ENCODE measurements at places on chromosomes 3 and 15.

DNA sequence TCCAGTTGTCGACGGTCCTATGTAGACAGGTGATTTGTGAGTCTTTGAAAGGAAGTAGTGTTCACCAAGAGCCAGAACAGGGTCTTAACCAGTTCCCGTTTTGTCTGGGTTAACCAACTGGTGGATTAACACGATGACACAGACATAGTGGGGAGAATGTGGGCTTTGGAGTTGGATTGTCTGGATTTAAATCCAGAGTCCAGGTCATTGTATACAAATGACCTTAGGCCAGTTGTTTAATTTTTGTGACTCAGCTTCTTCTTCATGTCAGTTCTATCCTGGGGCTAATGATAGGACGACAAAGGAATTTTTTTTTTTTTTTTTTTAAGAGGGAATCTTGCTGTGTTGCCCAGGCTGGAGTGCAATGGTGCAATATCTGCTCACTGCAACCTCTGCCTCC is 126.7 kb downstream of the LPP start:
- DNase-seq: no peak

- no peak for DNase-seq
These were observed 91.0 kb upstream of the KBTBD8 start for GRCh38 chr3:66907136-66907535.

- DNase-seq: no peak
These were observed 169.3 kb upstream of the STAC start for GRCh38 chr3:36210840-36211651.

DNA sequence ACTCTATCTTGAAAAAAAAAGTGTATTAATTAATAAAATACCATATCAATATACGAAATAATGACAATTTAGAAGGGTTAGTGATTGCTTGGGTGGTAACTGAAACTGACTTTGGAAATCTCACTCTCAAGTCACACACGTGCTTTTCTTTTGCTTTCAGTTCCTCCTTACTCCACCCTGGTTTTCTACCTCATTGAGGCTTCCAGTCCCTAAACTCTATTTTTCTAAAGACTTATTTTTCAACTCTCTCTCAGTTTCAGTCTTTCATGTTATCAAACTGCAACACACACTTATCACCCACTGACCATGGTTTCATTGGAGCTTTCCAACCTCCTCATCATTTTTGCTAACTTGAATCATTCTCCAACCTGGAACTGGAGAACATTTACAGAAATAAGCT is 23.5 kb downstream of the IL12A start:
- no peak for DNase-seq

DNA sequence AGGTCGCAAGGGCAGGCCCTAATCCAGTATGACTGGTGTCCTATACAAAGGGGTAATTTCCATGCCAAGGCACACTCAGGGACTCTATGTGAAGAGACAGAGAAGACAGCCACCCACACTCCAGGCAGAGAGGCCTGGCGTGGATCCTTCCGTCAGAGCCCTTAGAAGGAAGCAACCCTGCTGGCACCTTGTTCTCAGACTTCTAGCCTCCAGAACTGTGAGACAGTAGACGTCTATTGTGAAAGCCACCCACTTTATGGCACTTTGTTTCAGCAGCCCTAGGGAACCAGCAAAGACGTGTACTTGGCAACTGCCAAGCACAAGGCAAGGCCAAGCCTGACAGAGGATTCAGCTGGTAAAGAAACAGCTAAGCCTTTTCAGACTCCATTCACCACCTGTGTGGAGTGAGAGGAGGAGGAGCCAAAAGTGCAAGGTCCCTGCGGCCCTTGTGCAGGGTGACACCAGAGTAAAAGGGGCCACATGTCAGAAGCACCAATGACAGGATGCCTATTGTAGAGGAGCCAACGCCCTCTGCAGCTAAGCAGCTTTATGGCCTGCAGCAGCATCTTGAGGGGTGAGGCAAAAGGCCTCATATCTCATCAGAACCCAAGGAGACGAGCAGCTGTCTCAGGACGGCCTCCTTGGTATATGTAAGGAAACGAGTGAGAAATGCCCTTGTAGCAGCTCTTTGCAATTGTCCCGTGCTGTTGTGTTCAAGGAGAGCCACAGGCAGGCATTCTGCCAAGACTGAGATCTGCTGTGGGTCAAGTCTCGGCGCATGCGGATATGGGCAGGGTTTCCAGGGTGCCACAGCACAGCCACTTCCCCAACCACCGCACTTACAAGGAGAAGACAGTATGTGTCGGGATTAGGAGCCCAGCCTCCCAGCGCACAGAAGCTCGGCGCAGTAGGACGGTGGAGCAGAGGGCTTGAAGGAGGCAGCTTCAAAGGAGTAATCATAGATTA is 121.5 kb upstream of the LIPC start:
- no peak for DNase-seq

DNA sequence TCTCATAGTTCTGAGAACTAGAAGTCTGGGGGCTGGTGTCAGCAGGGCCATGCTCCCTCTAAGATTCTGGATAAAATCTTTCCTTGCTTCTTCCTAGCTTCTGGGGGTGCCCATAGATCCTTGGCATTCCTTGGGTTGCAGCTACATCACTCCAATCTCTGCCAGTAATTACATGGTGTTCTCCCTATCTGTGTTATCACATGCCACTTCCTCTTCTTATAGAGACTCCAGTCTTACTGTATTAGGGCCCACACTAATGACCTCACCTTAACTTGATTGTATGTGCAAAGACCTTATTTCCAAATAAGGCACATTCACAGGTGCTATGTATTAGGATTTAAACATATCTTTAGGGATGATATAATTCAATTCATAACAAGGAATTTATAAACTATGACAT is 618.5 kb downstream of the FGF12 start:
- DNase-seq: no peak

GRCh38 chr3:188720215-188720614 is 451.6 kb upstream of the TPRG1 start:
- no peak for DNase-seq

GRCh38 chr3:140842984-140843649 is 98.5 kb upstream of the SLC25A36 start:
- no peak for DNase-seq

DNA sequence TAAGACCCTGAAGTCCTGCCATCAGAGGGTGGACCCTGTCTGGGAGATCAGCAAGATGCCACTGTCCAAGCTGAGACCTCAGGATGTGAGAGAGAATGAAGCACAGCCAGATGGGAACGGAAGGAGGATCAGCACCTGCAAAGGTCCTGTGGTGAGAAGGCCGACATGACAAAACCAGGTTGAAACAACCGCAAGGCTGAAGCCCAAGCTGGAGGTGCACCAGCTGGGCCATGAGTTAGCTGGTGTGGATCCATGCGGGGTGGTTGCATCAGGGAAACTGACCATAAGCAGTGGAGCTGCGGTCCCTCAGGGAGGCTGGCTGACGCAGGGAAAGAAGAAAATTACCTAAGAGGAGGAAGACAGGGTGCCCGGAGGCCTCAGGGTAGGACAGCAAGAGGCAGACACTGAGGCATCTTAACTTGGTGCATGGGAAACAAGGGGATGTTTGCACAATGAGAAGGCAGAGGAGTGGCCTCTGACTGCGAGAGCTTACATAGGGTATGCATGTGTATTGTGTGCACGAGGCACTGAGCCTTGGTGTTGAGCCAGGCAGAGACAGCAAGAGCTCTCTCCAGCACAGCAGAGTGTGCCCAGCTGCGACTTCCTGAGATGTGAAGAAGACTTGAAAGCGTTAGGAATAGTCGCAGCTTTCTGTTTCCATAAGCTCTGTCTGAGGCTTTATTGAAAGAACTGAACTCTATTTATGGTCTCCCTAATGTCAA is 497.7 kb downstream of the OCA2 start:
- no peak for DNase-seq

DNA sequence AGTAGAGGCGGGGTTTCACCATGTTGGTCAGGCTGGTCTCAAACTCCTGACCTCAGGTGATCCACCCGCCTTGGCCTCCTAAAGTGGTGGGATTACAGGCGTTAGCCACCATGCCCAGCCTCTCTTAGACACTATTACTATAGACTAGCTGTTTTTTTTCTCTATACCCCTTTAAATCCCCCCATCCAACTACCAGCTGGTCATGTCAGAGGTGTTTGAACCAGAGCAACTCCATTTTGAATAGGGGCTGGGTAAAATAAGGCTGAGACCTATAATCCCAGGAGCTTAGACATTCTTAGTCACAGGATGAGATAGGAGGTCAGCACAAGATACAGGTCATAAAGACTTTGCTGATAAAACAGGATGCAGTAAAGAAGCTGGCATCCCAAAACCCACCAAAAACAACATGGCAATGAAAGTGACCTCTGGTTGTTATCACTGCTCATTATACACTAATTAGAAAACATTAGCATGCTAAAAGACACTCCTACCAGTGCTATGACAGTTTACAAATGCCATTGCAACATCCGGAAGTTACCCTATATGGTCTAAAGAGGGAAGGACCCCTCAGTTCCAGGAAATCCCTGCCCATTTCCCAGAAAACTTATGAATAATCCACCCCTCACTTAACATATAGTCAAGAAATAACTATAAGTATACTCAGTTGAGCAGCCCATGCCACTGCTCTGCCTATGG is 57.8 kb upstream of the GPD1L start:
- DNase-seq: no peak
